ENCODE measurements at places on chromosomes 3 and 15.
A peak's percentile ranks its signal among the peaks of the same experiment; 100 is the strongest.

DNA sequence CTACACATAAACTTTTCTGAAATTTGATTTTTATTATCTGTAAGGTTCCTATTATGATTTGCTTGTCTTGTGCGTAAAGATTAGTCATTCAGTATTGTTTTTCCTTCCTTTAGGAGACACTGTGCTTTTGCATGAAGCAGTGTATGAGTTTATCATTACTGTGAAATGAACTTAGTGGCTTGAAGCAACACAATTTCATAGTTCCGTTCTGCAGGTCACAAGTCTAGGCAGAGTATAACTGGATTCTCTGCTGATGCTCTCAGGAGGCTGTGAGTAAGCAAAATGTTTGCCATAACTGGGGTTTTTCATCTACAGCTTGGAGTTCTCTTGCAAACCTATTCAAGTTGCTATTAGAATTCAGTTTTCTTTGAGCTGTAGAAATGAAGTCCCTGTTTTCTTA lies 1136.1 kb downstream of the OTOL1 start:
- no peak for DNase-seq

DNA sequence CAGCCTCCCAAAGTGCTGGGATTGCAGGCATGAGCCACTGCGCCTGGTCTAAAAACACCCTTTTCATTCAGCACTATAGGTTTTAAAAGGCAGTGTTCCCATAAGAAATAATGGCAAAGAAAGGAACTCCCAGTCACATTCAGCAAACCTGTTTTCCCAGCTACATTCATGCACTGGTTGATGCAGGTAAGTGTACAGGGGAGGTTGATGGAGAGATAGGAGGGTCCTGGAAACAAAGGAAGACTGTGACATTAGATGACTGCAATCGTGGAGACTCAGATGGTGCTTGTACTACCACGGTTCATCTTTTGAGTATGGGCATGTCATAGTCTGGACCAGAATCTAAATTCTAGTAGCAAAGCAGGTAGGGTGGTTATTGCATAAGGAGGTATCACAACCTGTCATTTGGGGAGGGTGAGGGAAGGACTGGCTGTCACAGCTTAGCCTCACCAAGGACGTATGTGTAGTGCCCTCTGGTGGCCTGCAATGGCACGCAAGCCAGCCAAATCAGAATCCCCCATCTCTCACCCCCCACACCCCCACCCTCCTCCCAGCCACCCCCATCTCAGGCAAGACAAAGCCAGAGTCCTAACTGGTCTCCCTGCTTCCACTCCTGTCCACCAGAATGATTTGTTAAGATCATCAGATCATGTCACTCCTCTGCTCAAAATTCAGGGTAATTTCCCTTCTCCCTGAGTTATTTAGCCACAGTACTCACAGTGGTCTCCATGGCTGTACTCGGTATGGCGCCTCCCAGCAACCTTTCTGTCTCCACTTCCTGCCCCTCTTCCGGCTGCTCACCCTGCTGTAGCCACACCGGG lies 28.8 kb upstream of the UBL7 start:
- peak; percentile 75 for DNase-seq

DNA sequence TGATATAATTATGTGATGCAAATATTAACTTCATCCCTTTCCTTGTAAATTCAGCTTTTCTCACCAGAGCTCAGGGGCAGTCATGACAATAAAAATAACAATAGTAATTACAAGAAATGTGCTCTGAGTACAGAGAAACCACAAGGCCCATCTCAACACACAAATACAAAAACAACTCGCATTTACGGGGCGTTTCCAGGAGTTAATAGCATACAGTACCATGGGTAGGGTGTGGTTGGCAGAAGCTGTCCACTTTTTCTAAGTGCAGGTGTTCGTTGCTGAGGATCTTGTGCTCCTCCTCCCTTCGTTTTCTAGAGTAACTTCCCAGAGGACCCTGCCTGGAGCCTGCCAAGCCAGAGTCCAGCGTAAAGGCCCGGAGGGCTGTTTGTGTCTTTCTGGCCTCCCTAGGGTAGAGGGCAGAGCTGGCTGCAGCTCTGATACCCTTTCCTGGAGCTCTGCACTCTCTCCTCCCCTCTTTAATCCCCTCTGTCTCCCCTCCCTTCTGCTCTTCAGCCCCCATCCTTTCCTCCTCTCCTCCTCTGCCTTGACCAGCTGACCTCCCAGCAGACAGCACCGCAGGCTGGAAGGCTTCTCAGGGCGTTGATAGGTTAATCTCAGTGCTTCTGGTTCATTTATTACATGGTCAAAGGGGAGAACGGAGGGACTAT lies 11.4 kb downstream of the SEMA3G start:
- no peak for DNase-seq

- DNase-seq, result peak; percentile 26
Observed at GRCh38 chr3:41026394-41027177, 172.7 kb upstream of the CTNNB1 start.

GRCh38 chr15:40095371-40096093 lies 13.1 kb downstream of the BMF start:
- DNase-seq, result no peak

DNA sequence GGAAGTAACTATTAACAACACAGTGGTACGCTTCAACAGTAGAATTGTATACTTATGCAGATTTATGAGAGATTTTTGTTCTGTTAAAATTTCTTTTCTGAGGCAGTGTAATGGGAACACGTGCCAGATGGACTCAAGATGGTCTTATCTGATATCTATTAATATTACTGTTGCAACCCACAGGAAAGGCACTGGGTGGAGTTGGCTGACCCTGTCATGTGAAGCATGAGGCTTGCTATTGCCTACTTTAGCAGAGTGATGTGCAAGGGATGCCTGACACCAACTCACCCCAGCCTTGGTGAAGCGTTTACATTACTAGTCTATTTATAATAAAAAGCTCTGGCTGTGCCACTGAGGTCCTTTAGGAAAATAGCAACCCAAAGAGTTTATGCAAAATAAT lies 19.8 kb upstream of the ARNT2 start:
- DNase-seq, result no peak

- DNase-seq, result no peak
Observed at GRCh38 chr3:184081116-184081830, 15.6 kb upstream of the HTR3E start.

DNA sequence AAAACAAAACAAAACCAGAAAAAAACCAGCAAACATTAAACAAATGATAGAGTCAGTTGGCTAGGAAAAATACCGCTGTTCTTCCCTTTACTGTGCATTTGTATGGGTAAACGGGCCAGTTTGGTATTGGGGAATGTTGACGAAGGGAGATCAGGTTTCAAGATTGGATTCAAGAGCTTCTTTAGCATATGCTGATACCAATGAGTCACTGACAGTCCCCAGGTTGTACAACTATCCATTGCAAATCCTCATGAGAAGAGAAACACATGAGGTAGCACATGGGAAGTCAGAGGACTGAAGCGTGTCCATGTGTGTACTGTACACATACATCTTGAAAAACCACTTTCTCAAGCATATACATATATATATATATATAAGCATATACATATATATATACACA lies 25.6 kb downstream of the TIGIT start:
- DNase-seq, result no peak

- no peak for DNase-seq
Observed at GRCh38 chr3:178546079-178546478, 9.8 kb downstream of the KCNMB2 start.

DNA sequence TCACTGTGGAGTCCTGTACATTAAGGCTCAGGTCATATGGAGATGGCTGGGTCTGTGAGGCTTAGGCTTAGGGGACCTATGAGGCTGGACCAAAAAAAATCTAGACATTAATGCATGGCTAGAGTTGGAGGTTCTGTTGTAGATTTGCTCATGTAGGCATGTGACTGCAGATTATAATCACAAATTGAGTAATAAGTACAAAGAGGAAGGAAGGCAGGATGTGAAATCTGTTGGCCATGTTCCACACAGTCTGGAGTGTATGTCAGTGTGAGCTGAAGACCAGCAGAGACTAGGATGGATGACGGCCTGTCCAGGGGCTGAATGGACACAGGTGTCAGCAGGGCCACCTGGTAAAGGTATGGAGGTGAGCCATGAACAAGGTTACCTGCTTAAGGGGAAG lies at the start of gene ST3GAL6:
Gene ST3GAL6, plus strand, starts transcription at position 265 of the 400 bp plus-strand sequence. CDS start 5,101 bp downstream, outside the sequence.
- DNase-seq, result no peak

- no peak for DNase-seq
Observed at GRCh38 chr3:59121346-59122144, 71.7 kb upstream of the CFAP20DC start.

- no peak for DNase-seq
Observed at GRCh38 chr15:100835636-100836035, 44.0 kb upstream of the ALDH1A3 start.

GRCh38 chr15:39598958-39599845 lies 18.3 kb downstream of the THBS1 start:
- no peak for DNase-seq

DNA sequence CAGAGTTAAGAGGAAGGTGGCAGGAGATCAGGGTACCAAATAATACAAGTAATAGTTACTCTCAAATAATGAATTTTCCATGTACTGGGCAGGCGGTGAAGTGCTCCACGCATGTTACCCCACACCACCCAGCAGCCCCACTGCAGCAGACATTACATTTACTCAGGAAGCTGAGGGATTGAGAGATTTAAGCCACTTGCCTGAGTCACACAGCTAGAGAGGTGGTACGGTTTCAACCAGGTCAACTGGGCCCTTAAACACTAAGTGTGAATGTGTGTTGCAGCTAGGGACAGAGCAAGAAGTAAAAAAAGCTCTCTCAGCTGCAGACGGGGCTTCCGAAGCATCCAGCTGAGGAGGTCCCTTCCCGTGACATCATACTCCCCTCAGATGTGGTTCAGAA lies 91.3 kb downstream of the PRICKLE2 start:
- no peak for DNase-seq

- DNase-seq, result no peak
Observed at GRCh38 chr15:81239190-81239589, 42.5 kb downstream of the IL16 start.

DNA sequence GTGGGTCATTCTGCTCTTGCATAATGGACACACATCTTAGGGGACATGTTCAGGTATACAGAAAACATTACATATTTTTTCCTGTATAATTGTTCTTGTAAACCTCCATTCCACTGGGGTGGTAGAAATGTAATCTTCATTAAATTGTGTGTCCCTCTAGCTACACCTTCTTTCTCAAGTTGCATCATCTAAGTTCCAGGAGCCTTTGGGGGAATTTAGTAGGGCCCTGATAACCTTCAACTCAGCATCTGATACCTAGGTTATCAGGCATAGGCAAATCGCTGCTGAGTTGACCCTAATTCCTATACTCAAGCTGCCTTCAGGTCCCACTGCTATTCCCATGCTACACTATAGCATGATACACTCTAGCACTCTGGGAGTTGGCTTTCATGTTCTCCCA lies 19.1 kb upstream of the CLASP2 start:
- no peak for DNase-seq

- DNase-seq, result no peak
Observed at GRCh38 chr3:197417441-197417840, 119.0 kb upstream of the DLG1 start.

DNA sequence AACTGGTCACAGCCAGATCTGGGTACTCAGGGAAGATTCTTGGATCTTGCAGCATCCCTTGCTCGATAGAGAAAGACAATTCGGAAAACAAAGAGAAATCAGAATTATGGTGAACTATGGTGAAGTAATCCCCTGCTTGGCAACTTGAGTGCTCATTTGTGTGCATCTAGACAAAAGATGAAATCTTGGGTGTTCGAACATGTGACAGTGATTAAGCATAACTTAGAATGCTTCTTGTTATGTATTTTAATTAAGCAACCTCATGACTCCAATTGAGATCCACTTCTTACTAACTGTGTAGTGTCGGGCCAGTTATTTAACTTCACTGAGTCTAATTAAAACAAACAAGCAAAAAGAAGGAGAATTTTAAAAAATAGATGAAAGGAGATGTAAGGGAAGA lies 56.5 kb downstream of the ZNF385D start:
- no peak for DNase-seq

GRCh38 chr15:79122991-79123390 lies 32.4 kb upstream of the RASGRF1 start:
- DNase-seq, result no peak

DNA sequence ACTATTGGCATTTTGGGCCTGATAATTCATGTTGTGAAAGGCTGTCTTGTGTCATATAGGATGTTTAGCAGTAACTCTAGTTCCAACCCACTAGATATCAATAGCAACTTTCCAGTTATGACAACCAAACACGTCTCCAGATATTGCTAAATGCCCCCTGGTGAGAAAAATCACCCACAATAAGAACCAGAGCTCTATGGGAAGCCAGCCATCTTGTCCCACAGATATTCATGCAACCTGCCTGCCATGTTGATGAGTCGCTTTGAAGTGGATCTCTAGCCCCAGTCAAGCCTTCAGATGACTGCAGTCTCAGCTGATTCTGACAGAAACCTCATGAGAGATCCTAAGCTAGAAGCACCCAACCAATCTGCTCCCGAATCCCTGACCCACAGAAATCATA lies 5.6 kb upstream of the TNIK start:
- DNase-seq, result no peak

DNA sequence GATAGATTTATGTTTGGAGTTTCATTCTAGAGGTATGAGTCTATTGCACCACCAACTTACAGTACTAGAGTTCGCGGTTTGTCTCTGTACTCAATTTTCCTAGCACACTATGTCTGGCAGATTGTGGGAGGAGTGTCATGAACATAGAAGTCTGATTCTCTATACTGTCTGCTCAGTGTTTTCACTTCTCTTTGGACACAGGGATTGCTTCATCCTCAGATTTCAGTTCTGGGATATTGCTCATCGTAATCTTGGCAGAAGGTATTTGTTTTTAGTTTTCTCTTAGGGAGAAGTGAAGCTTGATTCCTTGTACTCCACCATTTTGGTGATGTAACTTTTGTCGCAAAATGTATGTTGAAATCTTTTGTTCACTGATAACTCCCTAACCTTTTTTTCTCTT lies 27.8 kb upstream of the AZI2 start:
- DNase-seq, result no peak

DNA sequence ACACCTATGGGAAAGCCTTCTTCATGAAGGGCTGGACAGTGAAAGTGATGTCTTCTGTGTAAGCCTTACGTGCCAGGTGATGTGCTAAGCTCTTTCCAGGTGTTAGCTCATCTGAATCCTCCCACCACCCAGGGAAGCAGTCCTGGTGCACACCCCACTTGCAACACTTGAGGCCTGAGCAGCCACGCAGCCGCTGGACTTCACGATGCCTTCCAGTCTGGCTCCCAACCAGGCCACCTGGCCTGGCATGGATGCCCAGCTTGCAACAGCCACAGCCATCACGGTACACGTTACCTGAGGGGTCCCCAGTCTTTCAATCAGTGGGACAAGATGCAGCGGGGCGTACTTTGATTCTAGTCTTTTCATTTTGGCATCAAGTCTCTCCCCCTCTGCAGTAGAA lies 35.8 kb downstream of the NIPA2 start:
- DNase-seq, result no peak

DNA sequence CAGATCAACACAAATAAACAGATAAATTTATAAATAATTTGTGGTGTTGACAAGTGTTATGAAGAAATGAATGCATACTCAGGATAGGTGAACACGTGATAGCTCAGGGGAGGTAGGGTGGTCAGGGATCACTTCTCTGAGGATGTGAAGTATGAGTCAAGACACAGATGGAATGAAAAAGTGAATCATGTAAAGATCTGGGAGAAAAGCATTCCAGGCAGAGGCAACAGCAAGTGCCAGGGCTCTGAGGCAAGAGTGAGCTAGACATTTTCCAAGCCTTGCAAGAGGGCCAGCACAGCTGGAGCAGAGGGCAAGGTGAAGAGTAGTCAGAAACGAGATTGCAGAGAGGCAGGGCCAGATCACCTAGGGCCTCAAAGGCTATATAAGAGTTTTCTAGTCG lies 177.8 kb downstream of the WNT5A start:
- no peak for DNase-seq
